ENCODE measurements at places on chromosomes 2 and 18.

GRCh38 chr2:146278881-146279280, 1565.9 kb upstream of the ACVR2A start:
- no peak for DNase-seq

DNA sequence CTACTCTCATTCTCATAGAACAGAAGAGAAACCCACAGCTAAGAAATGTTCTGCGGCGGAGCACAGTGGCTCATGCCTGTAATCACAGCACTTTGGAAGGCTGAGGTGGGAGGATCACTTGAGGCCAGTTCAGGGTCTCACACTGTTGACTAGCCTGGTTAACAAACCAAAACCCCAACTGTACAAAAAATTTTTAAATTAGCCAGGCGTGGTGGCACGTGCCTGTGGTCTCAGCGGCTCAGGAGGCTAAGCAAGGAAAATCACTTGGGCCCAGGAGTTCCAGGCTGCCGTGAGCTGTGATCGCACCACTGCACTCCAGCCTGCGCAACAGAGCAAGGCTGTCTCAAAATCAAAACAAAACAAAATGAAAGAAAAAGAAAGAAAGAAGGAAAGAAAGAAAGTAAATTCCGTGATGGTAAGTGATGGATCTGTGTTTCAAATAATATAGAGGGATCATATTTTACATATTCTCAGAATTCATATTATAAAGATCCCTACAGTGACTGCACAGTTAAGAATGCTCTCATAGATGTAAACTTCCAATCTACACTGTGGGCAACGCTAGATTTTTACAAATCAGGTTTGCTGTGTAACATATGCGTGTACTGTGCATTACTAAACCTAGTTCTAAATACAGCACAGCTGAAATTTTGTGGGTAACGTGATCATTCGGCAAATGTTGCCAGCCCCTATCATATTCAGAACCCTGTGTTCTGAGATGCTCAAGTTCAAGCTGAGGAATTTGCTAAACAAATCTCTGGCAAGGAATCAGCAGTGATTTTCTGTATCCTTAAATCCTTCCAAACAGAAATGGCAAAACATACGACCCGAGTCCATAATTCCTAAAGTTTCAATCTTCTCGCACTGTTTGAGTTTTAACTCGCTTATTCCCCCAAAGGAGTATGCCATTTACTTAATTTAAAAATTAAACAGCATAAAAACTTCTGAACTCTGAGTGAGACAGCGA, 1.2 kb upstream of the RAB12 start:
- DNase-seq = no peak

DNA sequence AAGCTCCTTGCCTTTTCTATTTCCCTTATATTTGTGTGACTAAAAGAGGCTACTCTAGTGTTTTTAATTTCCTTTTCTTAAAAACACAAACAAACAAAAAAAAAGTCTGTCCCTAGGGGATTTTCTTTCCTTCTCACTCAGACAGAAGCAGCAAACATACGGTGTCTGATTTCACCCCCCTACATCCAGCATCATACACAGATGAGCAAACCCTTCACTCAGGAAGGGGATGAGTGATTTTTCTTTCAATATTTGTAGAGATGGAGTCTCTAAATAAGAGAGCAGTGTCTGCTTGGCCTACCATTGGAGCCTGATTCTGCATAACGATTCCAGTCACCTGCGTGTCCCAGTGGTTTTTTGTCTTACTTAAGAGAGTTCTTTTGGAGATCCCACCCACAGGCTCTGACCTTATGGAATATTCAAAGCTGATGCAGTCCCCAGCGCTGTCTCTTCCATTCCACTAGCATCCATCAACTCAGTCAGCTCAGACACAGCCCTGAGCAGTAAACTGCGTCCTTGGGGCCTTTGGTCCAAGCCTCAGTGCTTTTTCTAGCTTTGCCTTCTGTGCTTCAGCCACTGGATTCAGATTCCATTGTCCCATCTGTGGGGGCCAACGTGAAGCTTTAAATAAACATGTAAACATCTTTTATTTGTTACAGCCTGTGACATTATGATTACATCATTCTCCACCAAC, 52.6 kb upstream of the TPO start:
- no peak for DNase-seq

GRCh38 chr2:100766806-100767205, 53.1 kb upstream of the NPAS2 start:
- no peak for DNase-seq

DNA sequence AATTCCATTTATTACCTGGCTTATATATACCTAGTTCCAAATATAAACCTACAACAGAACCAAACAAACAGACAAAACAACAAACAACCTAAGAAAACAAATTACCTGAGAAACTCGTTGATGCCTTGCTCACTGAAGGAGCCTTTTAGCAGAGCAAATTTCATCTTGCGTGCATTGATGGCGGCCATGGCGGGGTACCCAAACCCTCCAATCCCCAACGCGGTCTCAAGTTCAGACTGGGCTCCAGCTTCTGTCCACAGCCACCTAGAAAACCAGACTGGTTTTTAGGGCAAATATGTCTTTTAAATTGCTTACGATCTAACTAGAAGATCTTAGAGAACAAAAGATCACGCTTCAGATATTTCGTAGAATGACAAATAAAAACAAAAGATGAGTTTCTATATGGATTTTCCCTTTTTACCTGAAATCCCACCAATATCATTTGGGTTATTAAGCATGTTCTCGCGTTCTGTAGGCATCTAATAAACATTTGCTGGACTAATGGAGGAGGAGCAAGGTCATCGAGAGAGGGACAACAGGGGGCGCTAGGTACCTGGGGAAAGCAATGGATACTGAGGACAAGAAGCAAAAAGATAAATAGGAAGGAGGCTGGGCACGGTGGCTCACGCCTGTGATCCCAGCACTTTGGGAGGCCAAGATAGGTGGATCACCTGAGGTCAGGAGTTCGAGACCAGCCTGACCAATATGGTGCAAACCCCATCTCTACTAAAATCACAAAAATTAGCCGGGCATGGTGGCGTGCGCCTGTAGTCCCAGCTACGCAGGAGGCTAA, 25.2 kb downstream of the PDIA6 start:
- no peak for DNase-seq

- no peak for DNase-seq
These were observed 34.1 kb upstream of the SP3 start for GRCh38 chr2:173999272-173999671.

GRCh38 chr18:60936101-60936500, 397.1 kb upstream of the CDH20 start:
- no peak for DNase-seq

DNA sequence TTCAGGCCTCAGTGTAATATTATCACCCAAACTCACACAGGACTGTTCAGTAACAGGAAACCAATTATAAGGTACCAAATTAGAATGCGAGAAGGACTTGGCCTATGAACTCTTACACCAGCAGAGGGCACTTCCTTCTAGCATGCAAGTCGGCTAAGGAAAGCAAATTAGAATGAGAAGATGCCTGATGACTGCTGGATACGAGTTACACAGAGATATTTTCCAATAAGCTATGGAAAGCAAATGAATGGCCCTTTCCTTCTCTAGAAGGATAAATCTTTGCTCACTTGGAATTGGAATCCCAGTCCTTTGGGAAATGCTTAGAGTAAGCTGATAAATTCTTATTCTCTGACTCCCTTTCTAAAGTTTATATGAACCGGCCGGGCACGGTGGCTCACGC, 109.8 kb downstream of the AP1S3 start:
- peak; percentile 39 for DNase-seq

DNA sequence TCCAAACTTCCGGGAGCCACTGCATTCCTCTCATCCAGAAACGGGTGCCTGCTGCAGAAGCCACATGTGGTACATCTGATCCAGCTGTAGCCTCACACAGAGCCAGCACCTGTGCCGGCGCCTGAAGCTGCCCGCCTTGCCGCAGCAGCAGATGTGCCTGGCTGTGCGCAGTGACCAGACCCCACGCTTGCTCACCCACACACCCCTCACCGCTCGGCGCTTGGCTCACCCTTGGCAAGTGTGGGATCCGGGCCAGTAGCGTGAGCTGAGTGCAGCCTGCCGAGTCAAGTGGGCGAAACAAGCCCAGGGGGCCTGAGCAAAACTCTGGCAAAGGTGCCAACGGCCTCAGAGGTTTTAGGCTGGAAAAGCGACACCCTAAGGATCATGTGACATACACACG, 220.1 kb upstream of the TMEFF2 start:
- DNase-seq = no peak

DNA sequence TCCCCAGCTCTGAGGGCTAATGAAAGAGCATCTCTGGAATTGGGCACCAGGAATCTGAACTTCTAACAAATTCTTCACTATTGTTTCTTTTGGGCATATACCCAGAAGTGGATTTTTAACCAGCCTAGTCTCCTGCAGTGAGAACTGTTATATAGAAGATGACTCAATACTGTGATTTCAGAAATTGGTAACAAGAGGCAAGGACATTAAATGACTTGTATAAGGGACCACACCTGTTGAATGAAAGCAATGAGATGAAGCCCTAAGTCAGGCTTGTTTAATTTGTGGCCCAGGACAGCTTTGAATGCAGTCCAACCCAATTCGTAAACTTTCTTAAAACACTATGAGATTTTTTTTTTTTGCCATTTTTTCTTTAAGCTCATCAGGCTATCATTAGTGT, 57.9 kb downstream of the EPC2 start:
- DNase-seq = no peak

DNA sequence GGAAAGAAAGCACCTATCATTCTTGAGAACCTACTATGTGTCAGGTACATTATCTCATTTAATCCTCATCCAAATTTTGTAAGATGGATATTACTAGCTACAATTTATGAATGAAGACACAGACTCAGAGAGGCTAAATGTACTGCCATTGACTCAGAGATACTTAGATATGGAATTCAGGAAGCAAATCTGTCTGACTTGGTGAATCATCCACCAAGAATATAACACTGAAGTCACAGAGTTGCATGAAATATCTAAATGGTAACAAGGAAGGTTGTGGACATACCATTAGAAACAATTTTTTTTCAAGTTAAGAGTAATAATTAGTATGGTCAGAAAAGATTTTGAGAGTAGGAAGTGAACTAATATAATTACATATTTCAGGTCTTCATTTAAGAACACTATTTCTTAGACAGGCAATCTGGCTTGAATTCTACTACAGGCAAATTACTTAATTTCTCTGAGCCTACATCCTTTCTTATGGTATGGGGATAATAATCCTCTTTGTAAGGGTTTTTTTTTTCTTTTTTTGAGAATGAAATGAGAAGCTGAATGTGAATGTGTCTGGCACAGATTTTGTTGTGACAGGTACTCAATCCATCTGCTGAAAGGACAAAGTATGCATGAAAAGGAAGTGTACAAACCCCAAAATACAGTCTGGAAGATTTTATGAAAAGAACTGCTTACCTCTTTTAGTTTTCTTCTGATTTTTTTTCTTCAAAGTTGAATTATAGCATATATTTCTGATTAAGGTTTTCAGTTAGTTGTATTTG, 14.8 kb upstream of the C2orf66 start:
- peak; percentile 74 for DNase-seq

GRCh38 chr18:45775743-45776142, 49.7 kb upstream of the SIGLEC15 start:
- DNase-seq = no peak

DNA sequence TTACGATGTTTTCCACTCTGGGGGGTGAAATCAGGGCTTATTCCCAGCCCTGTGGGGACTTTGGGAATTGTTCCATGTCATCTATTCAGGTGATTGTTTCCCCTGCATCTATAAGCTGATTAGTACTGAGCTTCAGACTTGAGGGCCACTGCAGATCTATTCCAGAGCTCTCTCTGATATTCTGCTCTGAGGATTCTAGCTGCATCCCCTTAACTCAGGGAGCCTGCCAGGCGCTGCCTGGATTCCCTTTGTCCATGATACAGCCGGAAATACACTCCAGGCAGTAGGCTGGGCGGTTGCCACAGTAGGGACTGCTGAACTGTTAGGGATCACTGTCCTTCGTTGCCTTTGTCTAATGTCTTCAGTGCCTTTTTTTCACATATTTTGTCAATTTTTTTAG, 31.3 kb downstream of the PTRHD1 start:
- DNase-seq = no peak

GRCh38 chr2:126849486-126849885, 49.2 kb upstream of the TEX51 start:
- no peak for DNase-seq

- no peak for DNase-seq
These were observed 144.0 kb upstream of the GPC1 start for GRCh38 chr2:240291337-240292034.

- DNase-seq = peak; percentile 8
These were observed 64.6 kb upstream of the TANC1 start for GRCh38 chr2:158903711-158904405.

GRCh38 chr2:71675296-71675695, 221.9 kb downstream of the DYSF start:
- DNase-seq = no peak

- DNase-seq = no peak
These were observed 99.8 kb upstream of the NEUROD1 start for GRCh38 chr2:181780047-181780651.

DNA sequence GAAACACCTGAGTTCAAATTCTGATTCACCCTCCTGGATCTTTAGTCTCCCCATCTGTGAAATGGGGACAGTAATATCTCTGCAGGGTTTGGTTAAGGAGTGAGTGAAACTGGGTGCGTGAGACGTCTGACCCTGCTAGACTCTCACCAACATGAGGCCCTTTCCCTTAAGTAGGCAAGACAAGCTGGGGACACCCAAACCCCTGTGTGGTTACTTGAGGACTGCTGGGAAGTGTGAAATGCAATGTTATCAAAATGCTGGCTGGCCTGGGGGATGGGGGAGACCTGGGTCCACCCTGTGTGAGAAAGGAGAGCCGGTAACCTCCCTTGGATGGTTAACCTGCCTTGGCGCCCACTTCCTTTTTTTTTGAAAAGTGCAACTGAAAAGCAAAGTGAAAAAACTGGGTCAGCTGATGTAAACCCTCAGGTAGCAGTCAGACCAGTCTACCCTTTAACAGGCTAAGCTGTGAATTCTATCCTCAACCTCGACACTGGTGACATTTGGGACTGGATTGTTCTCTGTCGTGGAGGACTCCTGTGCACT, 82.3 kb downstream of the INPP5D start:
- DNase-seq = no peak

DNA sequence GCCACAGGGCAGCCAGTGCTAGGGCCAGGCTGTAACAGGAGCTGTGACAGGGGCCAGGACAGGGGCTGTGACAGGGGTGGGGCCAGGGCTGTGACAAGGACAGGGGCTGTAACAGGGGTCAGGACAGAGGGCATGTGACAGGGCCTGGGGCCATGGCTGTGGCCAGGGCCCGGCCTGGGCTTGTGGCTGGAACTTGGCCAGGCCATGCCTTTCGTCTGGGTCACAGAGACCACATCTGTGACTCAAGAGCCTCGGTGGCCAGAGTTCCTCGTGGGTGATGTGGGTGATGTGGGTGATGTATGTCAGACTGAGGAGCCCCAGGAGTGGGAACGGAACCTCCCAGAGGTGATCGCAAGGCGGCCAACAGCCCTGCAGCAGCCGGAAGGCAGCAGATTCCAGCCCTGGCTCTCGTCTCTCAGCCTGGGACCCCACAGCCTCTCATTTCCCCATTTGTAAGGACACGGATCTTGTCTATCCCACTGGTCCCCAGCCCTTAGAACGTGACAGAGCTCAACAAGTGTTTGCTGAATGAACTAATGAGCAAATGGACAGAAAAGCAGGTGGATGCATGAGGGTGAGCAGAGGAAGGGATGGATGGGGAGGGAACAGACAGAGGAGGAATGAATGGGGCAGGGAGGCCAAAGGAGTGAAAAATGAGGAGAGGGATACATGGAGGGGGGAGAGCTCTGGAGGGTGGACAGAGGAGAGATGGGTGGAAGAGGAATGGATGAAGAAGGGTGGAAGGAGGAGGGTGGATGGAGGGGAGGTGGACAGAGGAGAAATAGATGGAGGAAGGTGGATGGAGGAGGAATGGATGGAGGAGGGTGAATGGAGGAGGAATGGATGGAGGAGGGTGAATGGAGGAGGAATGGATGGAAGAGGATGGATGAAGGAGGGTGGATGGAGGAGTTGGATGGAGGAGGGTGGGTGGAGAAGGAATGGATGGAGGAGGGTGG, 17.3 kb downstream of the ESPNL start:
- peak; percentile 81 for DNase-seq

All from AG08395 (cell line).